CD4-positive, alpha-beta T cell treated with Interleukin-1 beta for 1 hour (primary cell): ENCODE measurements at places on chromosomes 6 and 20.

DNA sequence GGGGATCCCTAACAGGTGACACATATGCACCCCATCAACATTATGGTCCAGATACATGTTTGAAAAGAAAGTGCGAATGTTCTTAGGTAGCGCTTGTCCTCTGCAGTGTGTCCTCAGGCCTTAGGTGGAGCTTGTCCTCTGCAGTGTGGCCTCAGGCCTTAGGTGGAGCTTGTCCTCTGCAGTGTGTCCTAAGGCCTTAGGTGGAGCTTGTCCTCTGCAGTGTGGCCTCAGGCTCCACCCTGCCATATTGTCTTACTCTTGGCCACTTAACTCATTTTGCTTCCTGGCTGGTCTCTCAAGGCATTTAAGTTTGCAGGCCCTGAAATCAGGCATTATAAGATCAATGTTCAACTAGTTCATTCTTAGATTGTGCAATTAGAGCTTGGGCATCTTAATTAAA is 74.7 kb upstream of the SCP2D1 start:
- no peak for DNase-seq

- no peak for DNase-seq
Measured at GRCh38 chr6:79898076-79898475, 49.3 kb downstream of the ELOVL4 start.

- no peak for DNase-seq
Measured at GRCh38 chr6:126897758-126898157, 220.7 kb upstream of the RSPO3 start.

GRCh38 chr20:31578448-31579138 is 26.5 kb upstream of the ID1 start:
- DNase-seq = no peak

DNA sequence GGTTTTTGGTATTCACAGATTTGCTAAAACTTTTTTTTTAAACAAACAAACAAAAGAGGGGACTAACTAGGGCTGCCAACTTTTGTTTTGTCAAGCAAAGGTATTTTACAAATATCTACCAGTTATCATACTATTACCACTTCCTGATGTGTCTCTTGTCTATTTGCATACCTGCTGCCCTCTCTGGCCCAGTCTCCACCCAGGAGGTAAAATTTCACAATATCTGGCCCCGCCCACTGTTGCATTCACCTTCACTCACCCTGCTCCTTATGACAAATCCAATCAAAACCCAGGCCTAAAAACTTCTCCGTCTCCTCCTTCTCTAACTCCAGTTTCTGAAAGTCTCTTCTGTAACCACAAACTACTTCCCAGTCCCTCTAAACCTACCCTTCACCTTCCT is 82.2 kb downstream of the TRERF1 start:
- DNase-seq = peak; percentile 48

DNA sequence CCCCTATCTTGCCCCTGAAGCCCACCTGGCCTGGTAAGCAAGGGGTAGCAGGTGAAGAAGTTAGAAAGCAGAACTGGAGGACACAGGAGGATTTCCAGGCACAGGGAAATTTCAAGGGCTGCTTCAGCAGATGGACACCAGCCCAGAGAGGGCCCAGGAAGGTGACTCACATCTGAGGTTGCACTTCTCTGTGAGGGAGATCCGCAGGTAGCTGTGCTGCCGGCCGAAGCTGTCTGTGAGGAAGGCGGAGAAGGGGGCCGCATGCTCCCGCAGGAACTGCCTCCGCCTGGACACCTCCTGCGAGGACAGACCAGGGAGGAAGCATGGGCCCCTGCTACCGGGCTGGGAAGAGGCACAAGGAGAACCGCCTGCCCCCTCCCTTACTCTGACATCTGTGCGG is 7.1 kb downstream of the MOCS1 start:
- no peak for DNase-seq

DNA sequence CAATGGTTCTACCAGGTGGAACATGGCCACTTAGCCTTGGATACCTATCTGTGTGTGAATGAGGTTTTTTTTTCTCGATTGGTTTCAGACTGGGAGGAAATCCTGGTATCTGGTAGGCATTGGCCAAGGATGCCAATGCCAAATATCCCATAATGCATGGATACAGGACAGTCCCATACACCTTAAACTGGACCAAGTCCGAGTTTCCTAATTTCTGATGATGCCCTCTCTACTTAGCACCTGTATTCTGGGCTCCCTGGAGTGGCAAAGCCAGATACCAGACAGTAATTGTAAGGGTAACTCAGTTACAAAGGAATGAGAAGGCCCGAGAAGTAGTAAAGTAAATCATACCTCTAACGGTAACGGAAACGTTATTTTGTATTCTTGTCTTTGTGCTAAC is 17.9 kb downstream of the SNX5 start:
- no peak for DNase-seq

GRCh38 chr6:8940356-8940755 is 505.0 kb upstream of the SLC35B3 start:
- DNase-seq = no peak

GRCh38 chr6:160447350-160447749 is 99.2 kb downstream of the SLC22A3 start:
- no peak for DNase-seq

- DNase-seq = no peak
Measured at GRCh38 chr20:24578567-24579415, 109.4 kb downstream of the SYNDIG1 start.

- no peak for DNase-seq
Measured at GRCh38 chr6:152478377-152479010, 158.7 kb downstream of the SYNE1 start.

DNA sequence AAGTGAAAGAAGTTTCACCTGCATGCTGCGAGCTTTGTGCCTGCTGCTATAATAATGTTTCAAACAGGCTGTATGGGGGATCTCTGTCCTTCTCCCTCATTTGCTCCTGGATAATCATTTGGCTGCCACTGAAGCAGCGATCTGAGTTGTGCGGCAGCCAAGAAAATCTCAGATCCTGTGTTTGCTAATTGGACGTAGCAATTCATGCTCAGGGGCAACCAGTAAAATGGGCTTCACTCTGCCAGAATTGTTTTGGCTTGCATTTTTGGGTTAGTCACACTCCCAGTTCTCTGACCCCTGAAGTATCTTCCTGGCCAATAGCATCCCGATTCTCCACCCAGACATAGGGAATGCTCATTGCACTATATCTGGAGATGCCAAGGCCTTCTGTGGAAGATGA is 13.7 kb upstream of the STXBP5 start:
- DNase-seq = no peak

DNA sequence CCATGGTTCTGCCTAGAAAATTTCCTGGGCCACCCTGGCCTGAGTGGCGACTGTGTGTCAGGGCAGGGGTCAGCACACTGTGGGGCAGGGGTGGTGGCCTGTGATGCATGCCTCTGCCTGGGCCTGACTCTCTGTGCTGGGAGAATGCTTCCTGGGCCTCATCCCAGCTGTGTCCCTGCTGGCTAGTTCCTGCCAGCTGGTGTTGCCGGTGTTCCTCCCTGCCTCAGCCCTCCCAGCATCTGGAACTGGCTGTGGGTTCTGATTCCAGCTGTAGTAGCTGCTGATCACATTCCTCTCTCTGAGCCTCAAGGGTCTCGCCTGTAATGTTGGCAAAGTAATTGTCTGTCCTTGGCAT is 101.5 kb downstream of the SYCP2 start:
- DNase-seq = no peak

DNA sequence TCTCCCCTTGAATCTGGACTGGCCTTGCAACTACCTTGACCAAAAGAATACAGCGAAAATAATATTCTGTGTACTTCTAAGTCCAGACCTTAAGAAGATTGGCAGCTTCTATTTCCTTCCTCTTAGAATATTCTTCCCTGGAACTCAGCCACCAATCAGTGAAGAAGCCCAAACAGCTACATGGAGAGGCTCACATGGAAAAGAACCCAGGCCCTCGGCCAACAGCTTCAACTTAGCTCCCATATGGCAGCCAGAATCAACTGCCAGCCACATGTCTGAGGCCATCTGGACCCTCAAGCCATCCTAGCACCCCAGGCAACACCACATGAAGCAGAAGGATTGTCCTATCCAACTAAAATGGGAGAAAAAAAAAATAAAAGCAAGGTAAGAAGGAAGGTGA is 178.8 kb downstream of the IBTK start:
- DNase-seq = no peak

DNA sequence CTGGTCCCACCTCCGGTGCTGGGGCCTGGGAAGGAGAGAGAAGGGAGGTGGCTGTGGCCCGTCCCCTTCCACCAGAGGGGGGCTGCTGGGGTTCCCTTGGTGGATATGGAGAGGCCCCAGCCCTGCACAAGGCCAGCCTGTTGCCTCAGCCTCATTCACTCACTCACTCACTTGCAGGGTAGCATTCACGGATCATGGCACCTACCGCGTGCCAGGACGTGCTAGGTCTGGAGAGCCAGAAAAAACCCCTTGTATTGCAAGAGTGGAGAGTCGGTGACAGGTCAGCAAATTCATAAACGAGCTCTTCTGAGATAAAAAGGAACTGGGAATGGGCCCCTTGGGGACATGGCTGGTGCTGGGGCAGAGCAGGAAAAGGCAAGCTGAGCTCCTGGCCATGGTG is 6.4 kb upstream of the ZBTB46 start:
- no peak for DNase-seq

DNA sequence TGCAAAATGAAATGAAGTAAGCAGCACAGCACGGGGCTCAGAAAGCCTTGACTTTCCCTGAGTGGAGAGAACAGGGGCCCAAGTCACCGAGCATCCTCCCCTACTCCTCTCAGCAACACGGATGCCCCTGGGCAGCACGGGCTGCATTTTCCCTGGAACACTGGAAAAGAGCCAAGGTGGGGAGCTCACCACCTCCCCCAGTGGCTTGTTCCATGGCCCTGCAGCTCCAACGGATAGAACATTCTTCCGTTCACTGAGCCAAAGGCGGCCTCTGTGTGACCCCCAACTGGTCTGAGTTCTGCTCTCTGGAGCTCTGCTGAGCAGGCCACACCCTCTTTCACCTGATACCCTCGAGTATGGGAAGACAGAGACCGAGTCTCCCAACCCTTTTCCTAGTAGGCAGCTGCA is 20.8 kb upstream of the EMILIN3 start:
- no peak for DNase-seq

- no peak for DNase-seq
Measured at GRCh38 chr6:118333772-118334171, 214.3 kb upstream of the PLN start.
